ENCODE measurements at places on chromosomes 13 and 19.

GRCh38 chr13:94115054-94115453 is 364.4 kb downstream of the DCT start:
- no peak for DNase-seq

DNA sequence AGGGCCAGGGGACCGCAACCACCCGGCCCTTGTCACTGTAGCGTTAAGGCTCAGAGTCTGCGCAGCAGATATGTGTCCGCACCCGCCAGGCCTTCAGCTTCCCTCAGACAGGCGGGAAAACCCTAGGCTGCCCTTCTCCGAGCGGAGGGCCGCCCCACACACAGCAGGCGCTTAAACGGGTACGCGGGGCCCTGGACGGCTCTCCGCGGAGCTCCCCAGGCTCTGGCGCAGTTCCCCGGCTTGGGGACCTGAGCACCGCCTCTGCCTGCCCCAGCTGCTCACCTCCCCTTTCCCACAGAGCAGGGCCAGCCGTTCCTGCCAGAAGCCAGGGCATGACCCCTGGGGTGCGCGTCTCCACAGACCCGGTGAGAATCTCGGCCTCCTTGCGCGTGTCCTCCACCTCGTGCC is 593 bp downstream of the ZNF135 start:
- no peak for DNase-seq

DNA sequence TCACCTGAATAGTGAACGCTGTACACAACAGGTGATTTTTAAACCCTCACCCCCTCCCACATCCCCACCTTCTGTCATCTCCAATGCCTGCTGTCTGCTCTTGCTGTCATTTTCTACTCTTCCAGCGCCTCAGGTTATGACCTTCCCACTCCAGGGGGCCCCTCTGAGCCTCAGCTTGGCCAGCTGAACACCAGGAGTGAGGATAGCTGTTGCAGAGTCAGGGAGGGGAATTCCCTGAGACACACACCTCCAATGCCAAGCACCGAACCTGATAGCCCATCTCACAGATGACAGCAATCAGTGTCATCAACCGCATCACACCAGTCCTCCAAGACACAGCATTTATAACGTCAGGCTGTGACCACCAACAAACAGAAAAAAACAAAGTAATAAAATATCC is 193.5 kb downstream of the ZNF536 start:
- DNase-seq, result no peak

DNA sequence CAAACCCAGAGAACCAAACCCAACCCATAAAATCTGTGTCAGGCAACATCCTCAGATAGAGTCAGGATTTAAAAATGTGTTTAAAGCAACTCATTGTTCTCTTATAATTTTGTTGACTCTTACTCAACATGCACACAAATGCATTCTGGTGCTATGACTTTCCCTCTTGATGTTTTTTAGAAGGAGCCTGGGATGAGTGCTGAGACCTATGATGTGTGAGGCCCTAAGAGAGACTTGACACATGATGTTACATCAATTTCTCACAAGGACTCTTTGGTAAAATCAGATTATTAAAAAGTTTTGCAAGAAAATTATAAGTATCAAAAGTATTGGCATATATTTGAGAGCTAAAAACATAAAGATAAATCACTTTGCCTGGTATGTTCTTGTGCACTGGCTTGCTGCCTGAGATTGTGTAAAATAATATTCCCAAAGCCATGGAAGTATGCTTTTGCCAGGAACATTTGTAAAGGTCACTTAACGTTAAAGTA is 173.9 kb downstream of the DCLK1 start:
- no peak for DNase-seq

DNA sequence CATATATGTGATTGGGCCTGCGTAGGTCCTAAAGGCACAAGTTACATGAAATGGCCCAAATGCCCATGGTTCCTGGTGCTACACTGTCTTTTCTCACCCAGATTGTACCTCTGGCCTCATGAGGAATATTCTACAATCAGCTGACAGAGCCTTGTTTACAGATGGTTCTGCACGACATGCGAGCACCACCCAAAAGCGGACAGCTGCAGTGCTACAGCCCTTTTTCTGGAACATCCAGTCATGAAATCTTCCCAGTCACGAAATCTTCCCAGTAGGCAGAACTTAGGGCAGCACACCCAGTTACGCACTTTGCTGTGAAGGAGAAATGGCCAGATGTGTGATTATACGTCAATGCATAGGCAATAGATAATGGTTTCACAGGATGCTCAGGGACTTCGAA is 7.7 kb upstream of the ELF1 start:
- DNase-seq, result no peak

- no peak for DNase-seq
These were observed 15.3 kb downstream of the SYMPK start for GRCh38 chr19:45847663-45848062.

DNA sequence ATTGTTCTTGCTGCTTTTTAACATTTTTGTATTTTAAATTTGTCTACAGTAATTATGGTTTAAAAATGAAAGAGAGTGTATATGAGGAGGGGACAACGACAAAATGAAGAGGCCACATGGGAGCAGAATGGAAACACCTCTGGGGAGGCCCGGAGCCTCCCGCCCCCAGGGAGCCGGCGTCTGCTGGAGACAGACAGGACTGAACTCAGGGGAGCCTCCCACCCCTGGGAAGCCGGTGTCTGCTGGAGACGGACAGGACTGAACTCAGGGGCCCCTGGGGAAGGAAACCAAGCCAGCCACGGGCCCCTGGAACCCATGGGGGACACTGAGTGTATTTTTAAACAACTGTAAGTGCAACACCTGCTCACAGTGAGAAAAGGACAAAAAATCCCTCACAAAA is 16.7 kb upstream of the SLC39A3 start:
- DNase-seq, result no peak

DNA sequence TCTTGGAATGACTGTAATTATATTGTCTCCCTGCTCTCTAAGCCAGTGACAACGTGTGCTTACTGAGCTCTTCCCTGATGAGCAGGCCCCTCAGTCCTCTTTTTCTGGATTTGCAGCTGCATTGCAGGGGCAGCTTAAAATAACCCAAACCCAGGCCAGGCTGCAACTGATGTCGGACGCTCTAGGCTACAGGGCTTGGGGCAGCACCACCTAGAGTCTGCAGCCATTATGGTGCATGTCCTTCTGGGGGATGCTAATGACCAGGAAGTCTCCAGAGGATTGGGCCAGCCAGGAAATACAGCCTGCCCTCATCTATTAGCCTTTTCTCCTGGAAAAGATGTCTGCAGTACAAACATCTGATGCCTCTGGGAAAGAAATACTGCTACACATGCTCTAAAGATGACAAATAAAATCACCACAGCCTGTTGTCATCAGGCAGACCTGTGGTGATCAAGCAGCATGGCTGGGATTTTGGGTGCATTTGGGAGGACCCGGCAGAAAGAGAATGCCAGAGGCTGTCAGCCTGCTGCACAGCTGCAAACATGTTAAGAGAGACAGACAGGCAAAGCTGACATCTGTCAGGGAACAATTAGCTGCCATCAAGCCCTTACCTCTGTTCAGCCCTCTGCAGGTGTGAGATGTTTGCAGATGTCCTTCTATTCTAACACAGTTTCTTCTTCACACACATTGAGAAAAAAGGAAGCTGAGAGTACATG is 51.8 kb downstream of the CCDC70 start:
- DNase-seq, result no peak

DNA sequence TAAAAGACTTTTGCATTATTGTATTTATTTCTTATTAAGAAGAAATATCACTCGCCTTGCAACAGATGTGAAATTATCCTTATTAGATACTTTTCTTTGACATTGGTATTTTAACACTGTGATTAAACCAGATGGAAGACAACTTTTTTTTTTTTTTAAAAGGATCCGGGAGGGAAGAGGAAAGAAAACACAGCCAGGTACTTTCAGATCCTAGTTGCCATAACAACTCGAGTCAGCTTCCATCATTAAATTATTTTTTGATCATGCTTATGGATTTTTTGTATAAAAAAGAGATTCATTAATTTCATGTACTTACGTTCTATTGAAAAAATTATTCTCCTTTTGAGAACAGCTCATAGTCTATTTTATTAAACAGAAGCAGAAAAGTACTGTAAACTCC is 515.7 kb downstream of the TBC1D4 start:
- DNase-seq, result no peak

DNA sequence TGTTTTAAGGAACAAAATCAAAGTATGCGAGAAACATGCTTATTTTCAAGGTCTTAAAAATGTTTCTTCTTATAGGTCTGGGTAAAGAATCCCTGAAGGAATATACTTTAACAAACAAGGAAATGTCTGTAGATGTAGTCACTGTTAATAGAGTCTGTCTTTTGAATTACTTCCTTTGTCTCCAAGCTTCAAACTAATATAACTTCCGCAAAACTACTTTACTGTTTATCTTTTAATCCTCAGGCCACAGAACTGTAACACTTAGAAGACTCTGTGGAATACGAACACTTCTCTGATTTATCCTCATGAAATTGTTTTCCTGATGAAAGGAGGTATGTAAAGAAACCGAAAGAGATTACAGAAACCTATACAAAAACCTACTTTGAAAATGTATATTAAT is 316.0 kb downstream of the PCDH9 start:
- DNase-seq, result no peak

- no peak for DNase-seq
These were observed 507 bp downstream of the MARCHF2 start for GRCh38 chr19:8413629-8413995.

- DNase-seq, result no peak
These were observed 630.3 kb downstream of the GPC5 start for GRCh38 chr13:92028695-92029094.

GRCh38 chr19:49837009-49837310 is 14.0 kb upstream of the PTOV1 start:
- DNase-seq, result no peak

DNA sequence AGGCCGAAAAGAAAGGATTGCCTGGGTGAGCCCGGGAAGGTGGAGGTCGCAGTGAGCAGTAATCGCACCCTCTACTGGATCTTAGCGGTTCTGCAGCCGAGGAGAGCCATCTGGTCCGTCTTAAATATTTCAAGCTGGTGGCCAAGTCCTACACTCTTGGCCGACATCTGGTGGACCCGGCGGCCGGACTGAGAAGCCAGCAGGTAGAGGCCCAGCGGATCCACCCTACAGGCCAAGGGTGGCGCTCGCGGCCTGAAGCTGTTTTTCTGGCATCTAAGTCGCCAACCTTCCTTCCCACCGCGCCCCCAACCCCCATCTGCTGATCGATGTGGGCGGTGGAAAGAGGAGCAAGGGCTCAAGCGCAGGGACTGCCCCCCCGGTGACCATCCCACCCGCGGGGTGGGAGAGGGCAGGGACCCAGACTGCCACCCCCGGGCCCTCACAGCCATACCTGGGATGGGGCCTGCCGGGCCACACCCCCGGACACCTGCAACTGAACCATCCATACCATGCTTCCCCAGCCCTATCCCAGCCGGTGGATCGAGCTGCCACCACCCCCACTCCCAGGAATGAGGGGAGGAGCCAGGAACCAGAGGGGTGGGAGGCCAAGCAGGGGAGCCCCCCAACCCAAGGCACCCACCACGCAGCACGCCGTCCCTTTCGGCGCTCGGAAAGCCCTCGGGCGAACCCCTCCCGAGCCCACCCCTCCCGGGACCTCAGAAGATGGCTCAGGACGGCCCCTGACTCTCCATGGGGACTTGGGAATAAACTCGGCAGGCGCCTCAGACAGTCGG is 46.3 kb upstream of the ZNF730 start:
- DNase-seq, result peak; percentile 66

GRCh38 chr13:112843392-112844111 is 125.5 kb upstream of the MCF2L start:
- no peak for DNase-seq

GRCh38 chr19:57642396-57643046 is 9.6 kb downstream of the ZNF211 start:
- no peak for DNase-seq

DNA sequence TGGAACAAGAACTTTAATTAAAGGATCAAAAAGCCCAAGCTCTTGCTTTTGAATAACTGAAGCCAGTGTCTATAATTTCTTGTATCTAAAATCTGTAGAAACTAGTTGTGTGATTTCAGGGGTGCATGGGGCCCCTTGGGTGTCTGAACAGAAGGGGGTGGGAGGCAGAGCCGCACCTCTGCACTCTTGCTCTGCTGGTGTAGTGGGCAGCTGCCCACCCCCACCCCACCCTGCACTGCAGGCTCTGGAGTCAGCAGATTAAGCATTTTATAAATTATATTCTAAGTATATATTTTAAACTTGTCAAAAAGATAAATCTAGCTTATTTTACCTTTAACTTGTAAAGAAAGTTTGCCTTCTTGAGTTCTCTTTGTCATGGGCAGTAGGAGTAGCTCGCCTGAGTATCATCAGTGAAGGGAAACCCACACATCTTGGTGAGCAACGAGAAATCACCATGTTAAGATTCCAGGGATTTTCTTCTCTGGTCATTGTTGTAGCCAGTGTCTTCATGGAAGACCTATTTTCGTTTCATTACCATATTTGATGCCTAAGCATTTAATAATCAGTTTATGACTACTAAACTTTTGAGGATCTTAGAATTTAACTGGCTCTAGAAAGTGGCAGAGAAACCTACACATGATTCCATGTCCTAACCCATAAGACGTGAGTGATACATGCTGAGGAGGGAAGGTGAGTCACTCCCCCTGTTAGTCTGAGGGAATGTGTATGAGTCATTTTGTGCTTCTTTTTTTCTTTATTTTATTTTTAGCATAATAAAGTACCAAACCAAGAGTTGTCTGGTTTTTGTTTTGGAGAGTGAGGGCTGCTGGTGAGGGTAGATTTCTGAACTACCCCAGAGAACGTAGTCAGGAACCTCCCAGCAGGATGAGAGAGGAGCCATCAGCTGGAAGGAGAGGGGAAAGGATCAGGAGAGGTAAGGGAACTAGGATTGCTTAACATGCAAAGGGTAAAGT is 7.7 kb downstream of the UBE2L5 start:
- DNase-seq, result peak; percentile 77

GRCh38 chr13:22402682-22403081 is 731.8 kb downstream of the FGF9 start:
- no peak for DNase-seq

DNA sequence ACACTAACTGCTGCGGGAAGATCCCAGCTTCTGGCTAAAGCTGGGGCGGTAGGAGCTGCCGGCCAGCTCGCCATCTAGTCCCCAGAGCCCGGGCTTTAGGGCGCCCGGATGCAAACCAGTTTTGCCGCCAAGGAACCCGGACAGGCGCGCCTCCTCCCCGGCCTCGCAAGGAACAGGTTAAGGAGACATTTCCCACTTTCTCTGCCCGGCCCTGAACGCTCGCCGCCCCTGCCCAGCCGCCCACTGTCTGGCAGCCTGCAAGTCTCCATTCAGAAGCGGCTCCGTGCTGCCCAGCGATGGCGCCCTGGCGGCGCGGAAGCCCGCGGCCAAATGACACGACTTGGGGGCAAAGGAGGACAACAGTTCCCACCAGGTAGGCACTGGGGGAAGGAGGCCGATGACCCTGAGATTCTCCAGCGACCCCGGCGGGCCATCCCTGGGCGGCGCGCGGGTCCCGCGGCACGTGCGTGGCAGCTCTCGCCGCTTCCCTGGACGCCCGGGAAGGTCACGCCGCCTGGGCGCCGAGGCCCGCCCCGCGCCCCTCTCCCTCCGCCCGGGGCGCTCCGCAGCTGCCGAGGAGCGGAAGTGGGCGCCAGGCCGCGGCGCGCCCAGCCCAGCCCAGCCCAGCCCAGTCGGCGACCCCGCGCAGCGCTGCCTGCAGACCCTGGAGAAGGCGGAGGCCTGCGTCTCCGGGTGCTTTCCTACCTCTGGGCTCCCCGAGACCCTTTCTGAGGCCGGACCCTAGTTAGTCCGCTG is 42.2 kb upstream of the HNRNPA1L2 start:
- peak; percentile 45 for DNase-seq

- DNase-seq, result no peak
These were observed 783 bp downstream of the RHPN2 start for GRCh38 chr19:33063753-33064457.
